Stimulated activated CD4-positive, alpha-beta T cell treated with anti-CD3 and anti-CD28 coated beads, TNF-alpha, amount 100 ng/mL, for 24 hours (primary cell): ENCODE measurements at places on chromosomes 3 and 15.

GRCh38 chr3:41364736-41365135, 165.4 kb downstream of the CTNNB1 start:
- no peak for DNase-seq

GRCh38 chr3:182182531-182182968, 470.8 kb downstream of the SOX2 start:
- DNase-seq: no peak

- peak; percentile 87 for DNase-seq
Measured at GRCh38 chr3:101848754-101849713, at the start of gene NFKBIZ. Gene NFKBIZ, plus strand, starts transcription at chr3:101849514. Its CDS starts 115 bp downstream, at chr3:101849629.

GRCh38 chr3:160948273-160948672, 156.9 kb downstream of the B3GALNT1 start:
- DNase-seq: no peak

GRCh38 chr15:89358435-89358754, 23.8 kb upstream of the POLG start:
- no peak for DNase-seq

GRCh38 chr3:176953106-176954060, 243.9 kb downstream of the TBL1XR1 start:
- no peak for DNase-seq

- DNase-seq: no peak
Measured at GRCh38 chr3:54123003-54123775, 837 bp downstream of the CACNA2D3 start.

- DNase-seq: no peak
Measured at GRCh38 chr3:189909573-189909972, 211.1 kb downstream of the P3H2 start.
